ENCODE measurements at places on chromosomes 3 and 15.
A peak's percentile ranks its signal among the peaks of the same experiment; 100 is the strongest.

DNA sequence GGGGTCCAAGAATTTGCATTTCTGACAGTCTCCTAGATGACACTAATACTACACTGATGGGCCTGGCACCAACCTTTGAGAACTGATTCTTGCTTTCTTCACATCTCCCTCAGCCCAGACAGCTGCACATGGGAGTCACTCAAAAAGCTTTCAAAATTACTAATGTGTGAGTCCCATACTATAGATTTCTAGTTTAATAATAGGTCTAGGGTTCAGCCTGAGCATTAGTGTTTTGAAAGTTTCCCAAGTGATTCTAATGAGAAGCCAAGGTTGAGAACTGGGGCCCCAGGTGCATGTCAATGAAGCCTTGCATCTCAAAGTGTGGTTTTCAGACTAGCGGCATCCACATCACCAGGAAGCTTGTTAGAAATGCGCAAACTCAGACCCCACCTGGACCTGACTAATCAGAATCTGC is 159.9 kb upstream of the CMC1 start:
- H3K27me3 ChIP-seq, result peaks cover 2% of the 10 kb centered on the region
- H3K4me1 ChIP-seq, result no peaks in the 10 kb centered on the region
- H3K27ac ChIP-seq, result no peak overlapping the region
- no peak overlapping the region for H3K4me3 ChIP-seq
- no peak for DNase-seq

- peaks cover 51% of the 10 kb centered on the region for H3K27me3 ChIP-seq
- H3K4me3 ChIP-seq, result no peak overlapping the region
- no peak overlapping the region for H3K27ac ChIP-seq
- no peak for DNase-seq
- H3K36me3 ChIP-seq, result peaks cover 2% of the 10 kb centered on the region
These were observed 1049.0 kb upstream of the NR2F2 start for GRCh38 chr15:95281470-95281869.

GRCh38 chr15:77224352-77224751 is 153.4 kb upstream of the TSPAN3 start:
- H3K4me3 ChIP-seq, result no peak overlapping the region
- no peaks in the 10 kb centered on the region for H3K36me3 ChIP-seq
- H3K27ac ChIP-seq, result no peak overlapping the region
- H3K27me3 ChIP-seq, result no peaks in the 10 kb centered on the region
- DNase-seq, result no peak
- peaks cover 8% of the 10 kb centered on the region for H3K4me1 ChIP-seq

DNA sequence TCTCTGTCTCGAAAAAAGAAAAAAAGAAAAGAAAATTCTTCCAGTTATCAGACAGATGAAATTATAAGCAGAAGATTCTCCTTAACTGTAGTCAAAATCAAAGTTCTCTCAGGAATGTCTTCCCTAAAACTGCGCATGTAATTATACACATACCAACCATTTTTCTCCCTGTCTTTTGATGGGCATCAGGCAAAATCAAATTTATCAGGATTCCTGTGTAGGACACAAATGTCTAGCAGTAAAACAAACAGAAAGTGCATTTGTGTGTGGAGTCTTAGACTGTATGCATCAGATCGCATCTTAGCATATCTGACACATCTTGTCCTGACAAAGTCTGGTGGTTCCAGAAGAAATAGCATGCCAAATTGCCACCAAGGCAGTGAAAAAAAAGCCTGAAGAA is 3.9 kb upstream of the ARPIN start:
- peaks cover 37% of the 10 kb centered on the region for H3K27me3 ChIP-seq
- H3K4me1 ChIP-seq, result no peaks in the 10 kb centered on the region
- no peaks in the 10 kb centered on the region for H3K36me3 ChIP-seq
- H3K27ac ChIP-seq, result no peak overlapping the region
- H3K4me3 ChIP-seq, result no peak overlapping the region

DNA sequence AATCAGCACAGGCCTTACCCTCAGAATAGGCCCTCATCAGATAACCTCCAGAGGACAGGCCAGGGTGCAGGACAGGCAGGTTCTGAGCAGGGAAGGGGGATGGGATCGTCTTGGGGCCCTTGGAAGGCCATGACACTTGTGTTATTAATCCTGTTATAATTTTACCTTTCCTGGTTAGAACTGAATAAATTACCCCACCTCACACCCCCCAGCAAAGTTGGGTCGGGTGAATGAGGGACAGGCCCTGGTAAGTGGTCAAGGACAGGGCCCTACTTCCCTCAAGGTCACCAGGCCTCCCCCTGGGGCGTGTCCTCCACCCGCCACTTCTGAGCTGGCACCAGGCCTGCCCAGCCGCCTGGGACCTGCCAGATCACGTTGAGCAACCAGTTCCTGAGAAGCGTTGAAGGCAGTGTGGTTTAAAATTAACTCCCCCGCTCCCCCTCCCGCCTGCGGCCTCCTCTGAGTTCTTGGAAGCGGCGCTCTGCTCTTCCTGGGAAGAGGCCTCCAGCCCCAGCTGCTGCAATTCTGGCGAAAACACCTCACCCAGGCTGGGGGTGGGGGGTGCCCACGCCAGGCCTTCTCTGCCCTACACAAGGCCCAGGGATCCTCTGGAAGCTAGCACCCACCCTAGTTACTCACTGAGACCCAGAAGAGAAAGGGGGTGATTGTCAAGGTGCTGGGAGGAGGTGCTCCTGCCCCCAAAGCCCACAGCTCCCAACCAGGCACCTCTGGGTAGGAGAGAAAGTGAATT is 10.6 kb downstream of the CISH start:
- peaks cover 63% of the 10 kb centered on the region for H3K36me3 ChIP-seq
- peaks cover 80% of the 10 kb centered on the region for H3K4me1 ChIP-seq
- peak; percentile 96 for DNase-seq
- H3K27me3 ChIP-seq, result no peaks in the 10 kb centered on the region
- H3K4me3 ChIP-seq, result peak overlapping the region; percentile 99

DNA sequence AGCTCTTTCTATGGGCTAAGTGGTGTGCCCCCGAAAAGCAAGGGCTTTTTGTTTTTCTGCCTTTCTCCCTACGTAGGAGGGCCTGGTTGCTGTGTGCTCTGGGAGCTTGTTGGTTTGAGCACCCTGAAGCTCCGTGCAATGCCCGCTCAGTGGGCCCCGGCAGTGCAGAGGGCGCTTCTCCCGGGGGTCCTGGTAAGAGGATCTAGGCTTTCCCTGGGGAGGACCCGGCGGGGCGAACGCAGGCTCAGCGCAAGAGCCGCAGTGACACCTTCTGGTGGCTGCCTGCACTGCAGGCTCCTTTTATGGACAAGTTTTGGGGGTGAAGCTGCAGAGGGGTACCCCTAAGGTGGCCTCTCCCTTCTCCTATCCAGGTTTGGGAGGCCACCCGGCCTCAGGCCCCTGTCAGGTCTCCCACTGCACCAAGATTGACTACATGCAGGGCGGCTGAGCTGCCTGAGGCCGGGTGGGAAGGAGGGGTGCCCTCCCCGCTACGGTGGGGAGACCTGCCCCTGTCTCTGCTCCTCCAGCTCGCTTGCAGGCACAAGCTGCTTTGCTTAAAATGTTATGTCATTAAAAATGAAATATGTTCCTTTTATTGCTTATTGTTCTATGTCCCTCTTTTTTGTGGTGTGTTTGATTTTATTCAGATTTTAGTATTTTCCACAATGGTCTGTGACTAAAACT is 387.9 kb downstream of the GABRG3 start:
- no peaks in the 10 kb centered on the region for H3K36me3 ChIP-seq
- no peak overlapping the region for H3K4me3 ChIP-seq
- no peaks in the 10 kb centered on the region for H3K27me3 ChIP-seq
- H3K27ac ChIP-seq, result no peak overlapping the region
